ENCODE measurements at places on chromosomes 5 and 9.
A peak's percentile ranks its signal among the peaks of the same experiment; 100 is the strongest.

DNA sequence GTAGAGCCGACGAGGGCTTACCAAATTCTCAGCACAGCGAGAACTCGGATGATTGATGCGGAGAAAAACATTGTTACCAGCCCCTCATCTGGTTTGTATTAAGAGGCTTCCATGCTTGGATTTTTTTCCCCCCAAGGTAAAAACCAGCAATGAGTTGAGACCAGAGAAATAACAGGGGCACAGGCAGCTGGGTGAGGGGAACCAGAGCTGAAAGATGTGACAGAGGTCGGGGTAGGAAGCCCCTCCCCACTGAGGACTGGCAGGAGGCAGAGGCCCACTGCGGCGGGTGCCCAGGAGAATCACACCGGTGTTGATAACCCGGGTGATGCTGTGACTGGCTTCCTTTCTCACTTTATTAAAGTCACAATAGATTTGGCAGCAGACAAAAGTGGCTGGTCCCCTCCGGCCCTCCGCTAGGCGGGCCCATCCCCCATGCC is 116.5 kb upstream of the PHYKPL start:
- DNase-seq, result peak; percentile 56

DNA sequence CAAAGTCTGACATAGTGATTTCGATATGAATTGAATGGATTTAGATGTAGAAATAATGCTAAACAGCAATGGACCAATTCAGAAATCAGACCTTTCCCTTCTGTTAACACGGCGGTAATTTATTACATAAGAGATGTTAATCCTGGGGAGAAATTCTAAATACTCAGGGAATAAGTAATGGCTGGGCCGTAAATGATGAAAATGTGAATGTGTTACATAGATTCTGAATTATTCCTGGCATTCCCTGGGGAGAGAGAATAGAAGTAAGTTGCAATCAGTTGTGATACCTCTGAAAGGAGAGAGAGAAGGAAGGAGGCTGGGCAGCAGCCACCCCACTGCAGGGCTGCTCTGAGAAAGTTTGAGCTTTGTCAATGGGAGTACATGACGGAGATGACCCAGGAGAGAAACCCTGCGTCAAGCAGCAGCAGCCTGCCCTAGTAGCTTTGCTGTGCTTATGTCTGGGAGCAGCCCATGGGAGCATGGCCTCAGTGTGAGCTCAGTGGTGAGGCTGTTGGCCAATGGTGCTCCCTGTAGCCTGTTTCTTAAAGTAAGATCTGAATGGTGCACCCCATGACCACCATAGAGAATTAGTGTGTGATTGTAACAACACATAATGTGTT is 420.1 kb downstream of the MTRR start:
- no peak for DNase-seq

GRCh38 chr9:135343136-135343535 is 136.4 kb upstream of the PPP1R26 start:
- DNase-seq, result peak; percentile 75

DNA sequence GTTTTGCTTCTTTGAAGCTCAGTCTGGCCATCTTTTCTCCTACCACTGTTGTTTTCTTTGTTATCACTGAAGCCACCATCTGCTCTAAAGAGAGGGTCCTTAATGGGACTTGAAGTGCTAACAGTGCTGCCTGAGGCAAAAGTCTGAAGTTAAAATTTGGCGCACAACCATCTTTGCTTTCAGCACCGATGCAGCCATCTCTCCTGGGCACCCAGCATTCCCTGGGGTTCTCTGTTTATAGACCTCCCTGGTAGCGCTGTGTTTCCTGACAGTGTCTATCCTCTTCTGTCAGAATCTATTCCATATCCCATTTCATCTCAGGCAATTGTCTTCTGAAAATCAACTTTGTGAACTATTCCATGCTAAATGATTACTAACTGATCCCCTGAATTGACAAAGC is 491.5 kb upstream of the MPDZ start:
- no peak for DNase-seq

- no peak for DNase-seq
Measured at GRCh38 chr5:17670353-17670752, 36.1 kb downstream of the TAF11L14 start.

DNA sequence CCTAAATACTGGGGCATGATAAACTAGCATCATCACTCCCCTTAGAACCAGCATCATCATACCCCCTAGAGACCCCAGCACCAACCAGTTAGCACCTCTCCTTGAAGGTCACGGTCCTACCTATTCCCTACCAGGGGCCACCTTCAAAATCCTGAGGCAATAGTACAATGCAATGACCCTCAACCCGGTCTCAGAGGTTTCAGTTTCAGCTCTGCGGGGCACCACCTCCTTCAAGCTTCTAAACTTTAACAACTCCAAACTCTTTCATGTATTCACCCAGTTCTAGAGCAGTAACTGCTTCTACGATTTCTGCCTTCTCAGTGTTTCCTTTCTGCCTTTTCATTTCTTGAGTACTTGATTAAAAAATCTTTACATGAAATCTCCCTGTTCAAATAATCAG is 130.1 kb upstream of the EPB41L4A start:
- DNase-seq, result no peak

DNA sequence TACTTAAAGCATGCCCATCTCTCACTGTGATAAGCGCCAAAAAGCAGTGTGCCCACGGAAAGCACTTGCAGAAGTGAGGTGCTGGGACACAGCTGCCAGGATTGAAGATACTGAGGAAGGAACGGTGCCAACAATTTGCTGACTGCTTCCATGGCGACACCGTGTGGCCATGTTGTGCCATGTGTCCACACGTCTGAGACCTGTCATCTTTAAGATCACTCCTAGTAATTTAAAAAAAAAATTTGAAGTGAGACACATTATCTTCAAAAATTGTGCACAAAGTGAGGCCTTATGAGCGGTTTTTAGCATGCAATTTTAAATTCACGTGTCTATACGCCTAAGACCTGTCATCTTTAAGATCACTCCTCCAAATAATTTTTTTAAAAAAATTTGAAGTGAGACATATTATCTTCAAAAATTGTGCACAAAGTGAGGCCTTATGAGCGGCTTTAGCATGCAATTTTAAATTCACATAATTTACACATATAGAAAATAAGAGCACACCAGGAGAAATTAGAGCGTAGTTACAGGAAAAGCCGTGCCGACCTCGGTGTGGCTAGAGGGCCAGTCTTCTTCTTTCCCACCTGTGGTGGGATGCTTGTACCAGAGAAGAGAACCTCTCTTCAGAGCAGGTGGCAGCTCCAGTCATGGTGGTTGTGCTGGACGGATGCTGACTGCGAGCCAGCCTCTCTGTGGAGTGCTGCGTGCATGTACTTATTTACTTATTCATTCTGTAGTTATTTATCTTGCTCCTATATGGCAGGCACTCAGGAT is 21.4 kb upstream of the FLT4 start:
- DNase-seq, result no peak

DNA sequence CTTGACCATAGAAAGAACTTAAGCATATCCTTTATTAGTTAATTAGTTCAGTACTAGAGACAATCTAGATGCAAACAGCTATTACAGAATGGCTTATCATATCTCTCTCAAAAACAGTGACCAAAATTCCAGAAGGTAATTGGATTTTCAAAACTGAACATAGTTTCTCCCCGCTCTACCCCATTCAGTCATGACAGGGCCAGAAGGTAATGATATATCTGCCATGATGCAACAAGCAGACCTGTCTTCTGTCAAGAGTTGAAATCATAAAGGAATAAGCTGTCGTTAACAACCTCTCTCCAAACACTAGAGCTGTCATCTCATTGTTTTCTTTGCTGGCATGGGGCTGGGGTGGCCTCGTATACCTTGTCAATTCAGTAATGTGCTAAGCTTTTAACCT is 200.5 kb upstream of the POU5F2 start:
- DNase-seq, result no peak

GRCh38 chr9:94198414-94198813 is 60.7 kb upstream of the ZNF169 start:
- DNase-seq, result no peak

GRCh38 chr5:149811453-149811852 is 81.3 kb downstream of the PPARGC1B start:
- no peak for DNase-seq

- peak; percentile 83 for DNase-seq
Measured at GRCh38 chr9:93645149-93645889, 68.9 kb downstream of the PHF2 start.

- no peak for DNase-seq
Measured at GRCh38 chr5:180324601-180324950, 28.6 kb downstream of the GFPT2 start.

DNA sequence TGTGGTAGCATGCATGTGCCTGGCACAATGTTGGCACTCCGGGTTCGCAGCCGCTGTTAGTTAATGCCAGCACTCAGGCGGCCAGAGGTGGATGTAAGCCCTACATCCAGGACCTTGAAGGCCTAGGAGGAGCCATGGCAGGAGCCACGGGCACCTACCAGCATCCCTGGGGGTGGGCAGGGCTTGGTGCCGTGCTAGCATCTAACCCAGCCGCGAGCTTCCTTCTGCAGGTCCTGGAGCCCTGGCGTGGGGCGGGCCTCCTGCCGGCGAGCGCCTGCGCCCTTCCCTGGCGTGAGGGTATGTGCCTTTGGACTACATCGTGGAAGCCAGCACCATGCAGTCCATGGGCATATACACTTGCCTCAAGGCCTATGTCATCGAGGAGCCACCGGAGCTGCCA is 53.8 kb downstream of the COL27A1 start:
- DNase-seq, result no peak

GRCh38 chr9:4748612-4749011 is 7.6 kb upstream of the AK3 start:
- no peak for DNase-seq

DNA sequence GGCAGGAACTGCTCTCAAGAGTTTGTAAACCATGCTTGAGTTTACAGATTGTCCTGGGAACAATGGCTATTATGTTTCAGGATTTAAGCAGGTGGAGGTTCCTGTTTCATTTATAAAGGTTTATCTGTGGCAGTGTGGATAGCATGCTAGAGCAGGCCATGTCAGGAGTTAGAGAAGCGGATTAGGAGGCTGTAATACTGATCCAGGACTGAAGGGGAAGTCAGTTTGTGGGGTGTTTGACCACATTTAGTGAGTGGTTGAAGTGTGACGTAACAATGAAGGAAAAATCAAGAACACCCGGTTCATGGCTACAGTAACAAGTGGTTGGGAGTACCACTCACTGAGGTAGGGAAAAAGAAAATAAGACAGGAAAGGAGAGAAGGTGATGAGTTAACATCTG is 299.0 kb downstream of the TLR4 start:
- no peak for DNase-seq

DNA sequence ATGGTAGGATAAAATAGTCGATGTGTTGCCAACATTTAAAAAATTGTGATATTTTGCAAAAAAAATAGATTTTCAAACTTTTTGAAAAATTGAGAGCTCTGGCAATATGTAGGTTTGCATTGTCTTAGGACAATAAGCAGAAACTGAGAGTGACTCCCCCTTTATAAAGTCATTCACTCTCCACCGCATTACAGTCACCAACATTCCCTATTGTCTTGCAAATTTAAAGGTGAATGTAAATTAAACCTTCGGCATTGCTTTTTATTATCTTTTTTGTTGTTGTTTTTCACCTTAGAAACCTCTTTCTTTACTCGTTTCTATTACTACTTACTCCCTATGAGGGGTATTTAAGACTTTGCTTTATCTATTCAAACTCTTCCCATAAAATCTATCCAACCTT is 944.2 kb downstream of the DTWD2 start:
- no peak for DNase-seq

DNA sequence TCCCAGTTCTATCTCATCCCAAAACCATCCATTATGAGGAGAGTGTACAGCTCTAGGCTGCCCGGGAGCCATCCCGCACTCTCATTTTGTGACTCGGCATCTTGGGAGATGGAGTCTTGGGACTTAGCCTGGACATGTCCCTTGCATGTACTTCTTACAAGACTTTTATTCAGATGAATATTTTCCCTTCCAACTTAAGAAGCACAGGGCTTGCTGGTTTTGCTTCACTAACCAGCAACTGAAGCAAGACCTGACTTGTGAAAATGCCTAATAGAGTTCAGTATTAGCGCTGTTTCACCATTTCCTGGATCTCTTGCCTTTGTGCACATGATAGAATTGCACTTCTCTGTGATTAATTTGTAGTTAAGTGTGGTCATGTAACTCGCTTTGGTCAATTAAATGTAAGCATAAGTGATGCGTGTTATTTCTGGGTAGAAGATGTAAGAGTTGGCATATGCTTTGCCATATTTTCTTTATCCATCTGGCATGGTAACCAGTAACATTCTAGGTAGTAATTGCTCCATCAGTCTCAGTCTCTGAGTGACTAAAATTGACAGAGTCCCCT is 55.8 kb downstream of the PDCD1LG2 start:
- DNase-seq, result no peak

- DNase-seq, result no peak
Measured at GRCh38 chr9:27384262-27385014, 87.5 kb upstream of the EQTN start.

- no peak for DNase-seq
Measured at GRCh38 chr9:69515810-69516209, 156.4 kb downstream of the APBA1 start.

DNA sequence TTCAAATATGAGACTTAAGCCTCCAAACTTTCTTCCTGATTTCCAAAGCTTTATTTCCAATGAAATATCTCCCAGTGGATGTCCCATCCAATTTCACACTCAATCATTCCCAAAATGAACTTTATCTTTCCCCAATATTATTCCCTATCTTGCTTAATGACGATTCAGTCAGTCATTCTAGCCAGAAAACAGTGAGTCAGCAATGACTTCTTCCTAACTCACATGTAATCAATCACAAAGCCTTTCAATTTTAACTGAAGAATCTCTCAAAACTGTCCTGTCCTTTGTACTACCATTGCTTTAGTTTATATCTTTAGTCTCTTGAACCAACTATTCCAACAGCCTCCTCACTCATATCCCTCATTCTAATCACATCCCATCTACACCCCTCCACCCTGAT is 34.9 kb downstream of the NSA2 start:
- no peak for DNase-seq

DNA sequence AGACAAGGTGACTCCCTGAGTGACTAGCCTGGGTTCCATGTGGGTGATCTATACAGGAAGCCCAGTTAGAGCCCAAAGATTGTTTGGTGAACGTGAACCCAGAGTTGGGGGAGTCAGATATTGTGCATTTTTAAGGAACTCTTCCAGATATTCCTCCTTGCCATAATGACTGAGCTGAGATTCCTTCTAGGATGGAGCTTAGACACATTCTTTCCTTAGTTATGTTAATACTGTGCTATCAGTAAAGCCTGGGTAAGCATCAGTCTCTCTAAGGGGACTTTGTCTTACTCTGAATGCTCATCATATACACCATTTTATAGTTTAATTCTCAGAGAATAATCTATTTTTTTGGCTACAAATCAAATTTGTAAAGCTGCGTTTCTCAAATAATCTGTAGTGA is 68.1 kb downstream of the FOXB2 start:
- DNase-seq, result no peak

DNA sequence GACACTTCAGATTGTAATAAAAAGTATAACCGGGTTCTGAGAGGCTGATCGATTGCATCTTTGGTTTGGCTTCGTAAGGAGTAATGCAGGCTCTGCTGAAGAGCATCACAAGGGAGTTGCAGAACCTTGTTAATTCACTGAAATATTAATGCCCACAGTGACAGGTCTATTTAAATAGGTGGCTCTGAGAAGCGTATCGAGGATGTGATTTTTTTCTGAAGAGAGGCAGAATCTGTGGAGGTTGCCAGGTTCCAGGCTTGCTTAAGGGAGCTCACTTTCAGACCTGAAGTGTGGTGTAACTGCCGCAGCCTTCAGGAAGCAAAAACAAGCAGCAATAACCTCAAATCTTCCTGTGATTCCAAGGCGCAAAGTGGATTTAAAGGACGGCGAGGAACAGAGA is 80.3 kb downstream of the ANKRD33B start:
- no peak for DNase-seq
